ENCODE measurements at places on chromosomes 6 and 20.

- DNase-seq: no peak
Measured at GRCh38 chr20:38106461-38106860, 58.6 kb downstream of the TGM2 start.

DNA sequence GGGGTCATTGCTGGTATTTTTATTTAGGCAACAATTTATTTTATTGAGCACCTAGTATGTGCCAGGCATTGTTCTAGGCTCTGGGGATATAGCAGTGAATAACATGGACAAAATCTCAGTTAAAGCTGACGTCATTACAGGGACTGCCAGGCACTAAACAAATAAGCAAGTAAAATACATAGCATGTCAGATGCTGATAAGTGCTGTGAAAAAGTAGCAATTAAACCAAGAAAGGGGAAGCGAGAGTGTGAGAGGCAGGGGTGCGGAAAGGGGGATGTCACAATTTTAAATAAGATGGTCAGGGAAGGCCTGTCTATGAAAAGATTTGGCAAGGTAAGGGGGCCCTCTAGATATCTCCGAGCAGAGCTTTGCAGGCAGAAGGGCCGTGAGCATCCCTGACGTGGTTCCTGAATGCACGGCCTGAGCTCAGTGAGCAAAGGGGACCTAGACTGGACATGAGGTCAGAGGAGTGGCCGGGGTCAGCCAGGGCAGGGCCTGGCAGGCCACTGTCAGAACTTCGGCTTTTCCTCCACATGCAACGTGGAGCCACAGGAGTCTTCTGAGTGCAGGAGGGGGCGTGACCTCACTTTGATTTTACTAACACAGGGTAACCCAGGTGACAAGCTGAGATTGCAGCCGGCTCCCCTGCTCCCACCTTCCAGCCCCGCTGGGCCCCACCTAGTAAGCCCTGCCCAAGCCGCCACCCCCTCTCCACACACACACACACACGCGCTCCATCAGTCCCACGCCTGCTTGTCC lies 24.2 kb upstream of the SIRPA start:
- no peak for DNase-seq

DNA sequence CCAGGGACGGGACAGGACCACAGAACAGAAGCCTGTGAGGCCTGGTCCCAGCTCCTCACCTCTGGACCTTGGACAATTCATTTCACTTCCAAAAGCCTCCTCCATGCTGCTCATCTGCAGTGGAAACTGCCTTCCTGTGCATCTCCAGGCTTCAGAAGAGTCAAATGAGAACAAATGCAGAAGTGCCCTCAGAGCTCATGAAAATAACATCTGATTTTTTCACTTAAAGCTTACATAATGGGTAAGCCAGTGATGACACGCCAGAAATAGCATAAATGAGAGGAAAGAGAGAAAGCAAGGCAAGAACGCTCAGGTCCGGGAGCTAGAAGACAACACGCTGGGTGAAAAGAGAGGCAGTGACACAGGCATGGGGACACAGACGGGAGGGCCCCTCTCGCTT lies 7.9 kb downstream of the CNKSR3 start:
- no peak for DNase-seq

GRCh38 chr20:33320006-33320405 lies 37.0 kb downstream of the BPIFB1 start:
- no peak for DNase-seq

- DNase-seq: no peak
Measured at GRCh38 chr6:20703049-20703448, 168.8 kb downstream of the CDKAL1 start.

- no peak for DNase-seq
Measured at GRCh38 chr6:29465801-29466200, 8.8 kb downstream of the OR2H1 start.

- DNase-seq: no peak
Measured at GRCh38 chr20:62501801-62502495, 26.2 kb upstream of the GATA5 start.

GRCh38 chr20:38485041-38485440 lies 12.4 kb downstream of the RALGAPB start:
- DNase-seq: no peak

DNA sequence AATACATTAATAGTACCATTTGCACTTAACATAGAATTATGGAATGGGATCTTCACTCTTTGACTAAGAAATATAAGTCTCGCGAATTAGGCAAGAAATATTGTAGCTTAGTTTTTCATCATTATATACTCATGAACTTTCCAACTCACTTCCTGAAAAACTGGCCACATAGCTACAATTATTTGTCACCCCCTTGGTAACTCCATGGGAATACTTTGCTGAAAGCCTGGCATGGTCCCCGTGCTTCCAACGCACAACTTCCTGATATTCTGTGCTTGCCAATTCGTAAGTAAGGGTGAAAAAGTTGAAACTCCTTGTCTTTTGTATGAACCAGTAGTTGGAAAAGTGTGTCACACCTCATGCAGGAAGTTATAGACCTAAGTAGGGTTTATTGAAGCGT lies 23.7 kb upstream of the HLA-DQA1 start:
- no peak for DNase-seq

- DNase-seq: no peak
Measured at GRCh38 chr6:44500074-44500473, 112.6 kb downstream of the CDC5L start.

Measured in HFF-Myc (cell line).